ENCODE measurements at places on chromosomes 16 and 17. TPM values are rescaled to one million over a fixed set of nuclear protein-coding genes. Genes with fewer than 3 reads are reported as not detected.

Gene MED13
- polyA plus RNA-seq, result 8.2 TPM

Gene KCNJ16
- polyA plus RNA-seq, result 0.24 TPM

Gene IGF2BP1
- 0.02 TPM for polyA plus RNA-seq

Gene SLC22A31
- polyA plus RNA-seq, result 2.9 TPM

DNA sequence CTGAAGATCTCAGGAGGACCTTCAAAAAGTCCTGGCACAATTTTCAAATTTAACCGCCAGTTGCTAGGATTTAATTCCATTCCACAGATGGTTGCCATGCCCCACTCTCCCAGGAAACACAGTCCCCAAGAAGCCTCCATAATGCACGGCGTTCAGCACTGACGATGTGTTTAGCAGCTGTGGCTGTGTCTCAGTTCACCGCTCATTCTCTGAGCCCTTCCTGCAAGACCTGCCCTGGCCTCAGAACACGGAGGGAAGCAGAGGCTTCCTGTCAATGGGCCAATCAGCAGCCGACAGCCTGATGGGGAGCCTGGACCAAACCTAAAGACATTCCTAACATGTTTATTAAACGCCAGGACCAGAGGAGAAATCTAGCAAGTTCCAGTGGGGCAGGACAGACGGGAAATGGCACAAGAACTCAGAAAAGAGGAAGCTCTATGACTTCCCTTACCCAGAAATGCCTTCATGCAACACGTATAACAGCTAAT lies 4.9 kb downstream of the MYLK3 start:
- H3K36me3 ChIP-seq, result no peaks in the 10 kb centered on the region
- H3K27ac ChIP-seq, result peak overlapping the region; percentile 66
- no peak for DNase-seq
- H3K4me3 ChIP-seq, result no peak overlapping the region
- H3K27me3 ChIP-seq, result no peaks in the 10 kb centered on the region
- peaks cover 1% of the 10 kb centered on the region for H3K4me1 ChIP-seq

- H3K27me3 ChIP-seq, result no peaks in the 10 kb centered on the region
- peaks cover 7% of the 10 kb centered on the region for H3K4me1 ChIP-seq
- no peak overlapping the region for H3K27ac ChIP-seq
- H3K36me3 ChIP-seq, result no peaks in the 10 kb centered on the region
These were observed 15.4 kb upstream of the ZNF287 start for GRCh38 chr17:16584273-16584995.

- H3K4me1 ChIP-seq, result no peaks in the 10 kb centered on the region
- H3K36me3 ChIP-seq, result no peaks in the 10 kb centered on the region
- H3K27me3 ChIP-seq, result peaks cover 5% of the 10 kb centered on the region
- no peak overlapping the region for H3K4me3 ChIP-seq
These were observed 29.7 kb upstream of the WSCD1 start for GRCh38 chr17:6040504-6040903.

GRCh38 chr17:70080541-70081347 lies 5.7 kb downstream of the KCNJ16 start:
- H3K27ac ChIP-seq, result no peak overlapping the region
- H3K36me3 ChIP-seq, result no peaks in the 10 kb centered on the region
- H3K27me3 ChIP-seq, result no peaks in the 10 kb centered on the region

- no peak overlapping the region for H3K27ac ChIP-seq
- DNase-seq, result no peak
- no peaks in the 10 kb centered on the region for H3K36me3 ChIP-seq
- H3K4me3 ChIP-seq, result peak overlapping the region; percentile 88
- H3K4me1 ChIP-seq, result peaks cover 18% of the 10 kb centered on the region
- H3K27me3 ChIP-seq, result no peaks in the 10 kb centered on the region
These were observed 787 bp downstream of the ZFPM1 start for GRCh38 chr16:88453611-88454522.

Data from adrenal gland (tissue), 19 donors.